Hematopoietic multipotent progenitor cell treated with erythropoietin and hydrocortisone succinate and interleukin-3 and kit ligand, for 17 days (in vitro differentiated cells): ENCODE measurements at places on chromosomes 6 and 20.

DNA sequence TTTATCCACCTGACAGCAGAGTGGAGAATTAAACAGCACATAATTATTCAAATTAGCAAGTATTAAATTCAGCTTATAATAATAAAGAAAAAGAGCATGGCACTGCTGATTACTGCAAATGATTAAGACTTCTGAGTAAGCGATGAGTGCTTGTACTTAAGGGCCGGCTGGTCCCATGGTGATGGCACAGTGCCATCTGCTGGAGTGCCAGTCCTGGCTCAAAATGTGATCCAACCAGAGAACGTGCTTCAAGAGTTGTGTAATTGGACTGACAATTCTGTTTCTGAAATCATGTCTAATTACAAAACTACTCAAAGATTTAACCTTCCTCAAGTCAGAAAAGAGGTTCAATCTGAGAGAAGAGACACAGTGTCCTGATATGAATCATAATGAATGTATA lies 181.6 kb upstream of the RGS17 start:
- DNase-seq, result no peak

- no peak for DNase-seq
Observed at GRCh38 chr6:144559865-144560593, 274.9 kb downstream of the UTRN start.

- DNase-seq, result no peak
Observed at GRCh38 chr6:32774426-32774825, 11.1 kb upstream of the HLA-DQB2 start.

DNA sequence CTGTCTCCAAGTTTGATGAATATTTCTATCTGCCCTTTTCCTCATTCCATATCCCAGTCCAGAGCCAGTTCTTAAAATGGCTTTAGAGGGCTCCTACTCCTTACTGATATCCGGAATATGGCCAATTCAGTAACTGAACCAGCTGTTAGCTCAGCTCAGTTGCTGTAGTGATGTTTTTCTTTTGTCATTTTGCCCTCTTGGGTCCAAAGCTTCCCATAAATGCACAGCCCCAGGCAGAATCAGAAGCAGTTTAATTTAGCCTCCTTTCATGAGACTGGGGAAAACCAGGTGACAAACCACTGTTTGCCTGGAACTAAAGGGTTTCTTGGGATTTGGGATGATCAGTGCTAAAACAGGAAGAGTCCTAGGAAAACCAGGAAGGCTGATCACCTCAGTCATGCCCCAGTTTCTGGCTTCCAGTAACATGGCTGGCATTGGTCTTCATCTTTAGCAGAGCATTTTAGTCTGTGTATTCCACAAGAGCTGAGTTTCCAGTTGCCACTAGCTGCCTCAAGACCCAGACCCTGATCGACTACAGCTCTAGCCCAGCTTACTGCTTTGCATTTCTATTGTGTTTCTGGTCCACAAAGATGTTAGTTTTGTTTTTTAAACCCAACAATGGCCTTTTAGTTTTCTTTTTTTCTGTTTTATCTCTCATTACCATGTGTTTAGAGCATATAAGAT lies 40.6 kb upstream of the REV3L start:
- DNase-seq, result no peak

- no peak for DNase-seq
Observed at GRCh38 chr20:36277546-36277945, 28.6 kb upstream of the DLGAP4 start.

DNA sequence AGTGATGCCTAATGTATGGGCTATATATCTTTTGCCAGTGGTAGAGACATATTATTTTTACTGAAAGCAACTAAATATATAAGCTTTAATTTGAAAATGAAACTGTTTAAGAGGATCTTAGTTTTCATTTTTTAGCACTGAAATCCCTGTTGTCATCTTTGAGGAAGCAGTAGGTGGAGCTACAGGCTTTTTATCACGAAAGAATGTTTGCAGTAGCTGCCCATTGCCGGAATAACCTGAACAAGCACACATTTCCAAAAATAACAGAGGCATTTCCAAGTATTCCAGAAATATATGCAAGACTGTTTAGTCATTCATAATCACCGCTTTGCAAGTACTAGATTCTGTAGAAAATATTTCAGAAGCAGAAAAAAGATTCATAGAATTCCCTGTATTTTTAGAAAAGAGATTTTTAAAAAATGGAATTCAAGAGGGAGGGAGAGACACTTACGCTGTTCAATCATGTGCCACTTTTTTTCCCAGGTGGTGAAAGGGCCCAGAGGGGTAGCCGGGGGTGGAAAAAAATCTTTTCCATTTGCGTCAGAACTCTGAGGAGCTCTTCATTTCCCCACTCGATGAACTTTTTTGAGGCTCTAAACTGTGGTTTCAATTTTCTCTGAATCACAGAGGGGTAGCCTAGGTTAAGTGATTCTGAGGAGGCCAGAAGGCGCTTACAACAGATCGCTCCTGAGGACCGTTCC lies 142.5 kb upstream of the FERMT1 start:
- DNase-seq, result peak; percentile 17

DNA sequence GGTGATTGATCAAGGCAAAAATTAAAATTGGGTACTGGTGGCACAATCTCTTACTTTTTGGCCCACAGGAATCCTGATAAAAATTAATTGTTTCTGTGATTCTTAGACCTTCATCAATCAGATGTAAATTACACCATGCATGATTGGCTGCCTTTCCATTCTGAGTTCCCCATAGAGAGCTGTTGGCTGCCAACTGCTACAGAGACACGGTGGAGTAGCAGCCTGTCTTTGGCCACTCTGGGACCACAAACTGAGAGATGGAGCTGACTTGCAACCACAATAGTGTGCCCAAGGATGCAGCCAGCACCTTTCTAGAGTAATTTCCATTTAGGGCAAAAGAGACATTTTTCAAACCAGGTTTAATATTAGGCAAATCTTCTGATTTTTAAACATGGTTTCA lies 274.3 kb upstream of the MMS22L start:
- no peak for DNase-seq

DNA sequence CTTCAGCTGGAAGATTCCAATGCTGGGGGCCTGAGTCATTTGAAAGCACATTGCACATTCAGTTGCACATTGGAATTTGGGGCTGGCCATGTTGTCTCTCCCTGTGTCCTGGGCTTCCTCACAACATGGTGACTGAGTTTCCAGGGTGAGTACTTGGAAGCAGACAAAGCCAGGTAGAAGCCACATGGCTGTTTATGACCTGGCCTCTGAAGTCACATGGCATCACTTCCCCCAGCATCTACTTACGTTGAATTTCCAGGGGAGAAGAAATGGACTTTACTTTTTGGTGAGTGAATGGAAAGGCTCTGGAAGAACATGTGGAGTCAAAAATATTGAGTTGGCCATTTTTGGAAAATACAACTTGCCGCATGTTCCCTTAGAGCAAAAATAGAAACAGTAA lies 155.5 kb downstream of the LINC00237 start:
- no peak for DNase-seq

- no peak for DNase-seq
Observed at GRCh38 chr20:50699688-50700087, 8.3 kb upstream of the RIPOR3 start.

GRCh38 chr6:67221226-67221625 lies 1413.9 kb upstream of the ADGRB3 start:
- DNase-seq, result no peak

DNA sequence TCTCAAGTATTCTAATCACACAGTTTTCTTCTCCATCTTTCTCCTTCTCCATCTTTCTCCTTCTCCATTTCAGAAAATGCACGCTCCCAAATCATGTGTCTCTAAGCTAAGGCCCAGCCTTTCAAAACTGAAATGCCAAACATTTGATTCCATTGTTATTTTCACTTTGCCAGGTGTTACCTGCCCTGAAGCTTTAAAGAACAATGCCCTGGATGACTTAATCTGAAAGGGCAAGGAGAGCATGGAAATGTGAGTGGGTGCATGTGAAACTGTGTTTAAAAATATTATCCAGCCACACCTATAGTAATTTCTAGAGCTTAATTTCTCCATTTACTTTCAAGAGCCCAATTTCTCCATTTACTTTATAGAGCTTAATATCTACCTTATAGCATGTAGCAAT lies 42.4 kb upstream of the GCLC start:
- DNase-seq, result no peak

- DNase-seq, result no peak
Observed at GRCh38 chr6:81633391-81633790, 119.1 kb downstream of the TENT5A start.

- DNase-seq, result no peak
Observed at GRCh38 chr20:58650181-58650775, 805 bp upstream of the STX16 start.

- no peak for DNase-seq
Observed at GRCh38 chr6:11035616-11036350, 8.3 kb downstream of the ELOVL2 start.

DNA sequence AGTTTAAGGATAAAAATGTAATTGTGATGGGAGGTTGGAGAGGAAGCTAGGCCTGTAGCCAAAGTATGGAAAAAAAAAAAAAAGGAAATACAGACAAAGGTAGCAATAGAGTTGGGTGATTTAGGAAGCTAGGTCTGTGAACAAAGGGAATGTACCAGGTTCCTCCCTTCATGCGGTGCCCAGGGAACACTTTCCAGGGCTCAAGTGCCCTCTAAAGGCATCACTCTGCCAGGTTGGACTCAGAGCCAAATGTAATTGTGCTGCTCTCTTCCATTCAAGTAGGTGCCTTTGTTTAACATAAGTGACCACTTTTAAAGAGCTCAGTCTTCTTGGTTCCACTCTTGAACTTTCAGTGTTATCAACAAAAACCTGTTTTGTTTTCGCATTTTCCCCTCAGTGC lies 159.7 kb upstream of the AHI1 start:
- DNase-seq, result no peak

DNA sequence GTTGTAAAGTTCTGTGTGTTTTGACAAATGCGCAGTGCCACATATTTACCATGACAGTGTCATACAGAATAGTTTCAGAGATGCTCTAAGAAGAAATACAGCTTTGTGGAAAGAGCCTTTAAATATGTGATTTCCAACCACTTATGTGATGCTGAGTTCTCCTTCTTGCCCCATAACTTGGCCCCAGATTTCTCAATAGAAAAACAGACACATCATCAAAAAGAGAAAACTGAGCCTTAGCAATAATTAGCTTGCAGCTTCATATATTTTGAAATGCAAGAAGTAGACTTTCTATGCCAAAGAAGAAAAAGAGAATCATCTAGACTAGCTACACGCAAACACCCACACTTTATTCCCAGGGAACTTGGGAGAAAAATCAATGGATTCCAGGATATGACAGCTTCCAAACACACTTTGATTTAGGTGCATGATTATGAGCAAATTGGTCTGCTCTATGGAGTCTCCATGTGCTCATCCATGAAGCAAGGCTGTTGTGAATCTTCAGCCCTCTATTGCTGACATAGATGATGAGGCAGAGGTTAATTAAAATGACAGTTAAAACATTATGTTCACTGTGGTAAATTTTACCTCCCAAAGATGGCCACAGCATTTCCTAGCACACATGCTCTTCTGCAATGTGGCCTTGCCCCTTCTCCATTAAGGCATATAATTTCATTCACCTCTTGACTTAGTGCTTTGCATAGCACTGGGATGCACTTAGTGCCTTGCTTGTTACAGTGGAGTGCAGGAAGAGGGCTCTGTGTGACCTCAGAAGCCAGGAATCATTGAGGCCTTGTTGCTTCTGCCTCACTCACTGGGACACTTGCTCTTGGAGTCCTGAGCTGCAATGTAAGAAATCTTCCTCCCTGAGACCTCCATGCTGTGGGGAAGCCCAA lies 174.6 kb downstream of the SYNDIG1 start:
- no peak for DNase-seq

DNA sequence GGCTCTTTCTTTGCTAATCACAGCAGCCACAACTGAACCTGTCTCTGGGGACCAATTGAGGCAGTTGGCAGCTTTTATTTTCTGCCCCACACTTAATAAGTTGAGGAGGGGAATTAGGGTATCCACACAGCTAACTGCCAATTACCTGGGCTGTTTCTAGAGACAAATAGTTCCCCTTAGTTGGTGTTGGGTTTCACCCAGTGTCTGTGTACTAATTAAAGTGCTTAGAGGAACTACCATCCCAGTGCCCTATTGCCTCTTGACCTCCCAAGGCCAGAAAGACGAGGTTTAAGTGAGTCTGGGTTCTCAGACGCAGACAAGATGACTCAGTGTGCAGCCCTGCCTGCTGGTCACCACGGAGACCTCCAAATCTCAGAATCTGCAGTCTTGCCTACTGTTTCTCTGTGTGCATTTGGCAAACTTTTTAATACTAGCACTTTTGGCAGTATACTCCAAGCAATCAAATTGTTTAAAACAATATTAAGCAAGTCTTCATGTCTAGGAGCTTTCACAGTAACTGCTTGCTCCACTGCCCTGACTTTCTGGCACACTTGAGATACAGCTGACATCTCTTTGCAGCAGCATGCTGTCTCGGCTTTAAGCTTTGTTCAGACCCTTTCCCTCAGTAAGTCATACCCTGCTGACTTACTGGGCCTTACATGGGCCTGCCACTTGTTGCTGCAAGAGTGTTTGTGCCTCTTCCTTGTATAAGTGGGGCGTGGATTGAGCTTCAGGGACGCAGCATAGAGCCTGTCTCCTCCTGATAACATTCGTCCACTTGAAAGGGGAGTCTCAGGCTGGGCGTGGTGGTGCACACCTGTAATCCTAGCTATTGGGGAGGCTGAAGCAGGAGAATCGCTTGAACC lies 31.9 kb downstream of the STK35 start:
- no peak for DNase-seq

- DNase-seq, result no peak
Observed at GRCh38 chr6:129785756-129786135, 75.4 kb downstream of the TMEM244 start.

DNA sequence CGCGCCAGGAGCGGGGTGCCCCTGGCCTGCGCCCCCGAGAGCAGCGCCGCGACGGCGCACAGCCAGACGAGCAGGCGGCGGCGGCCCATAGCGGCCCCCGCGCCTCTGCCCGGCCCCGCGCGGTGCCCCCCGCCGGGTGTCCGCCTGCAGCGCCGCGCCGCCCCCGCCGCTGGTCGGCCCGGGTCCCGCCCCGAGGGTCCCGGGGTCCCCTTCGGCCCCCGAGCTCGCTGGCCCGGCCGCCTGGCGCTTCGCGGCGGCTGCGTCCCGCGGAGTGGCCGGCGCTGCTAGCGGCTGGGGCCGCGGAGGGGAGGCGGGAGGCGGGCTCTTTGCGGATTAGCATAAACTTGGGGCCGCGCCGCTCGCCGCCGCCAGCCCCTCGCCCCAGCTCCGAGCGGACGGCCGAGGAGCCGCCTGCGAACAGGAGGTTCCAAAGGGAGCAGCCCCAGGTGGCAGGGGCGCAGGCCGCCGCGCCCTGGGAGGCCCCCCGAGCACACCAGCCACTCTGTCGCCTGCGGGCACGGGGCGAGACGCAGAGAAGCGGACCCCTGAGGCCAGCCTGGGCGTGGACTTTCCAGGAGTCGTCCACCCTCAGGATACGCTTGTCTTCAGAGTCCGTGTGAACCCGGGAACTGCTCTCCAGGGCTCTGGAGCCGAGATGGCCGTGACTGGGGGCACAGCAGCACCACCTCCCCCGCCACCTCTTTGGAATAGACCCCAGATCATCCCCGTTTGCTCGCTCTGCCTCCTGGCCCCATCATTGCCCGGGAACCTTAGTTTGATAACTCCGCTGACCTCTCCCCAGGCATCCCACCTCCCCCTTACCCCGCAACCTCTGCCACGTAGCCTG lies at the start of gene EMILIN3:
Gene EMILIN3 (minus strand): TSS at position 273 of the 847 bp plus-strand sequence. CDS start 184 bp downstream, at position 89.
- DNase-seq, result no peak

- DNase-seq, result no peak
Observed at GRCh38 chr6:134950482-134950881, 581 bp upstream of the ALDH8A1 start.
